ENCODE measurements at places on chromosomes 5 and 9. TPM values are rescaled to one million over a fixed set of nuclear protein-coding genes. Genes with fewer than 3 reads are reported as not detected.

GRCh38 chr5:134146651-134147518 is 29.9 kb downstream of the SKP1 start:
- H3K27ac ChIP-seq = peak overlapping the region; percentile 27
- peaks cover 27% of the 10 kb centered on the region for H3K4me1 ChIP-seq
- no peak for DNase-seq

GRCh38 chr9:93644397-93645088 is 68.2 kb downstream of the PHF2 start:
- no peak for DNase-seq
- H3K4me1 ChIP-seq = peaks cover 3% of the 10 kb centered on the region
- H3K4me3 ChIP-seq = no peak overlapping the region

- no peaks in the 10 kb centered on the region for H3K27me3 ChIP-seq
- no peak overlapping the region for H3K27ac ChIP-seq
- no peak for DNase-seq
- H3K4me3 ChIP-seq = no peak overlapping the region
- H3K36me3 ChIP-seq = no peaks in the 10 kb centered on the region
- H3K4me1 ChIP-seq = no peaks in the 10 kb centered on the region
Measured at GRCh38 chr5:90015584-90016018, 394.0 kb downstream of the CETN3 start.

The DMRT2 gene
- total RNA-seq = 8.0 TPM

DNA sequence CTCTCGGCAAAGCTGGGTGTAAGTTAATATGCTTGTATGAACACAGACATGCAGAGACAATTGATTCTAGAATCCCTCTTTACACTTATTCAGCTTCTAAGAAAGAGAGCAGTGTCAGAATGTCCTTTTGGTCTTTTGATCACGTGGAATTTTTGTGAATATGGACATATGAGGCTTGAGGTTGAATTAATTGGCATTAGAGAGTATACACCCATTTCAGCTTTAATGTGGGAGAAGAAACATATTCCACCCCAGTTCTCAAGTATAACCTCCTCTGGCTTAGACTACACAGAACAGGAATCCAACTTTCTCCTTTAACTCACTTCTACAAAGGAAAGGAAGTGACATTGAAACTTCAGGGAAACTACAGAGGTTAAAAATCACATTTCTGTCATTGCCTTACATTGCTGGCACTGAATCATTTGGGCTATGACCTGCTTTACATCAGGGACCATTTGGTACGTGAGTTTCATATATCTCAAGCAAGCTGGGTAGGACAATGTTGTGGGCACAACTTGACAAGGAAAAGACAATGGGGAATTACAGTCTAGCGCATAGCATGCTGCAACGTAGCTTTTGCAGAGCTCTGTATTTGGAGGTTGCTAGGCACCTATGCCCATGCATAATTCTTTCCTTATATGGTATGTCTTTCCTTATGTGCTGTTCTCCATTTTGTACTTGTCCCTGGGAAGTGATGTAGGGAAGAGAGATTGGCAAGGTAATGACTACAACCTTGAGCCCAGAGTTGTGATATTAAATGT is 19.5 kb downstream of the DAB2 start:
- no peaks in the 10 kb centered on the region for H3K27me3 ChIP-seq
- H3K36me3 ChIP-seq = no peaks in the 10 kb centered on the region
- H3K4me1 ChIP-seq = peaks cover 14% of the 10 kb centered on the region
- H3K4me3 ChIP-seq = no peak overlapping the region

The FOXD4L4 gene
- 0.16 TPM for total RNA-seq

The LCN10 gene
- total RNA-seq = 1.7 TPM

DNA sequence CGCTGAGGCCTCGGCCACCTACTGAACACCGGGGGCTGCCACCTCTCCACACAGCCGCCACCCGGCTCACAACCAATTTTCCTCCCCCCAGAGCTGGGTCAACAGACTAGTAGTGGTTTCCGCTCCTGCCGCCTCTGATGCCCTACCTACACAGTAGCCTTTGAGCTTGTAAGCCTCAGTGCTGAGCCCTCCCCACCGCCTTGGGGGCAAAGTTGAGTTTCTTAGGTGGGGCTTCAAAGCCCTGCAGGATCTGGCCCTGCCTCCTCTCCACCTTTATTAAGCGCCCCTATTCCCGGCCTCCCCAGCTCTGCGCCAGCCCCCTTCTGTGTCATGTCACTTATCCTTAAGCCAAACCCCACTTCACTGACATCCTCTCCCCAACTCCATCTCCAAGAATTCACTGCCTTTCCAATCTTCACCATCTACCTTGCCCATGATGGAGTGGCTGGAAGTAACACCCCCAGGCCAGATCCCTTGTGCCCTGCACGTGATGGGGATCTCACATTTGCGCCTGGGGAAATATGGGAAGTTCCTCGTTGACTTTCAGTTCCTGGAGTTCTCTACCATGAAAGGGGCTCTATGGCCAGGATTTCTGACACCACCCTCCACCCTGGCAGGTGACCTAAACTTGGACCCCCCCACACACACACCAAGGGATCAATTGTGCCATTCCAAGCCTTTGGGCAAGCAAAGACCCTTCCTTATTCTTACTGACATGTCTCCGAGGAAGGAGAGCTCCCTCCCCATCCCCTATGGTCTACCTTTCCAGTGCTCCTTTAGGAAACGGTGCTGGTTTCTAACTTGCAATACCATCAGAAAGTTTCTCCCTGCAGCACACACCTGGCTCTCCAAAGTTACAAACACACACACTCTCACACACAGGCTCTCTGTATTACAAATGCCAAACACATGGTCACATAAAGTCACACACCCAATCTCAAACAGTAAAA is 2.7 kb upstream of the CNTFR start:
- no peaks in the 10 kb centered on the region for H3K36me3 ChIP-seq
- no peak for DNase-seq
- no peaks in the 10 kb centered on the region for H3K27me3 ChIP-seq
- no peak overlapping the region for H3K4me3 ChIP-seq

DNA sequence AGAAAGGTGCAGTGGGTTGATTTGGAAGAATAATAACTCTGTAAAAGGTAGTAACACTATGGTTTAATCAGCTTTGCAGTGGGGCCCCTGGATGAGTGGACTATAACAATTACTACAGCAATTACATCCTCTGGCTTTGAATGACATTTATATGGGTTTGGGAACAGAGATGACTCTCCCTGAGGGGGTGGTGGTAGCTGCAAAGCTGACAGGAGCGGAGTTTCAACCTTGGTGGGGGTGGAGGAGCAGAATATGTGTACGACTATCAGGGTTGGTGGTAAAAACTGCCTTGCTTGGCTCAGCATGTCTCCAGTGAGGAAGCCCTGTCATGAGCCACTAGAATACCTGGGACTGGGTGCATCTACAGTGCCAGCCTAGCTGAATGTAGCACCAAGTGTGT is 28.3 kb upstream of the NR3C1 start:
- no peak overlapping the region for H3K27ac ChIP-seq
- H3K4me3 ChIP-seq = no peak overlapping the region
- H3K27me3 ChIP-seq = no peaks in the 10 kb centered on the region
- H3K4me1 ChIP-seq = no peaks in the 10 kb centered on the region

The GPX8 gene
- total RNA-seq = 4.0 TPM

DNA sequence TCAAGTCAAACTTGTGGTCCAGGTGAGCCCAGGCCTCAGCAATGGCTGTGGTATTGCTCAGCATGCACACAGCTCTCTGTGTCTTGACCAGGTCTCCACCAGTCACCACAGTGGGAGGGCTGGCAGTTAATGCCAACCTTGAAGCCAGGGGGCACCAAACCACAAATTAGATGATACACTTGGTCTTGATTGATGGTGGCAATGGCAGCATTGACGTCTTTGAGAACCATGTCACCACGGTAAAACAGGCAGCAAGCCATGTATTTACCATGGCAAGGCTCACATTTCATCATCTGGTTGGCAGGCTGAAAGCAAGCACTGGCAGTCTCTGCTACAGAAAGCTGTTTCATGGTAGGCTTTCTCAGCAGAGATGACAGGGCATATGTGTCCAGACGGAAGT is 40.0 kb downstream of the NIM1K start:
- H3K27ac ChIP-seq = no peak overlapping the region
- no peaks in the 10 kb centered on the region for H3K4me1 ChIP-seq
- no peak overlapping the region for H3K4me3 ChIP-seq
- no peak for DNase-seq

DNA sequence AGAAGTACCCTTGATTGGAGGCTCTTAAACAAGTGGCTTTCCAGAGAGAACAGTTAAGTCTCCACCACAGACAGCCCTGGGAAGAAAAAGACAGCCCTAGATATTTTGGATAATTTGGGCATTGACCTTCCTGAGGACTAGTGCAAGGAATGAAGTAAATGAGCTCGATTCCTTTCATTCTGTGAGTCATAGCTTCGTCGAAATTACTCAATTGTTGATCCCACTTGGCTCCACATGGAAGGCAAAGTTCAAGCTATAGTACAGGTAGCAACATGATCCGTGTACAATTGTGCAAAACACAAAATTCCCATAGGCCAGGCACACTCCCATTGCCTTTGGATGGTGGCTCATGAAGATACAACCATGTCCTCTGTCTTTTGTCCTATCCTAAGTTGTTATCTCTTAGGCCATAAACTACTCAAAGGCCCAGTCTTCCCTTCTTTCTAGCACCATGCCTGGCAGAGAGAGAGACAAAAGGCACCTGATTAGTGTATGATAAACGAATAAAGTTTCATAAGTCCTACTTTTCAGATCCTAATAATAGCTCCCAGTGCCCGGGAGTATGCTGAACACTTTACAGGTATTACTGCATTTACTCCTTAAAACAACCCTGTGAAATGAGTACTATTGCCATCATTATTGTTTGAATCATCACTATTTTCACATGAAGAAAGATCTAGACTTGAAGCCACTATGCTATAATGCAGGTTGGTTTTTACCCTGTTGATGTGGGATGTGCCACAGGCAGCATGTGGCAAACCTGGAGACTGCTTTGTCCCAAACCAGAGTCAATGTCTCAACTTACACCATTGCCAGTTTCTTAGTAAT is 116.7 kb upstream of the RANBP3L start:
- no peak overlapping the region for H3K4me3 ChIP-seq
- H3K27me3 ChIP-seq = no peaks in the 10 kb centered on the region
- H3K36me3 ChIP-seq = no peaks in the 10 kb centered on the region

DNA sequence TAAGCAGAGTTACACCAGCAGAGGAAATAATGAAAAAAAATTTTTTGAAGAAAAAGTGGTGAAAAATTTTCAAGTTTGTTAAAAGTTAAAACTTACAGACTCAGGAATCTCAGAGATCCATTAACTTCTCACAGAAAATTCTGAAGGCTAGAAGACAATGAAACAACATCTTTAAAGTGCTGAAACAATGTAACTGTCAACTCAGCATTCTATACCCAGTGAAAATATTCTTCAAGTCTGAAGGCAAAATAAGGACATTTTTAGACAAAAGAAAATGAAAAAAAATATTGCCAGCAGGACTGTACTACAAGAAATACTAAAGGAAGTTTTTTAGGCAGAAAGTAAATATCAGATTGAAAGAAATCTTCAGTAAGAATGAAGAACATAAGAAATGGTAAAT is 36.7 kb upstream of the RGMB start:
- no peak overlapping the region for H3K4me3 ChIP-seq
- no peak for DNase-seq
- no peak overlapping the region for H3K27ac ChIP-seq
- H3K36me3 ChIP-seq = no peaks in the 10 kb centered on the region
- no peaks in the 10 kb centered on the region for H3K27me3 ChIP-seq

DNA sequence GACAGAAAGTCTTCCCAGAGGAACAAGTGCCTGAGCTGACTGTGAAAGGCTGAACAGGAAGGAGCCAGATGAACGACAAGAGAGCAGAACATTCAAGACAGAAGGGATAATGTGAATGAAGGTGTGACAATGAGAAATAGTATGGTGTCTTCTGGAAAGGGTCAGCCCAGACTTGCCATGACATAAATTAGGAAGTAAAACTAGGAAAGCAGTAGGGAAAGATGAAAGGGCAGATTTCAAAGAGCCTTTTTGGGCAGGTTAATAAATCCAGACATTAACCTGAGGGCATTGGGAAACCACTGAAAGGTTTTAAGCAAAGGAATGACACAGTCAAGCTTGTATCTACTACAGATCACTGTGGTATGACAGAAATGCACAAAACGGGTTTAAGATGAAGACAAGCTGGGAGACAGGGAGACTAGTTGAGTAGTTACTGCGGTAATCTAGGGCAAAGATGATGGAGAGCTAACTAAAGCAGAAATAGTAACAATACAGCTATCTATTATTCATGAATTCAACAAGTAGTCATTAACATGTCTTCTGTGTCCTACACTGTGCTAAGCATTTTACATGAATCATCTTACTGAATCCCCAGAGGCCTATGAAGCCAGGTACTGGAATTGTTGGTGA is 580.9 kb upstream of the WWC1 start:
- no peak overlapping the region for H3K27ac ChIP-seq
- no peaks in the 10 kb centered on the region for H3K36me3 ChIP-seq
- H3K4me1 ChIP-seq = no peaks in the 10 kb centered on the region

The SPINK5 gene
- 0.09 TPM for total RNA-seq

The TNFSF8 gene
- 0.29 TPM for total RNA-seq

GRCh38 chr5:95667061-95667618 is 15.7 kb downstream of the SPATA9 start:
- H3K4me3 ChIP-seq = no peak overlapping the region
- no peak overlapping the region for H3K27ac ChIP-seq
- DNase-seq = no peak
- H3K4me1 ChIP-seq = peaks cover 20% of the 10 kb centered on the region

DNA sequence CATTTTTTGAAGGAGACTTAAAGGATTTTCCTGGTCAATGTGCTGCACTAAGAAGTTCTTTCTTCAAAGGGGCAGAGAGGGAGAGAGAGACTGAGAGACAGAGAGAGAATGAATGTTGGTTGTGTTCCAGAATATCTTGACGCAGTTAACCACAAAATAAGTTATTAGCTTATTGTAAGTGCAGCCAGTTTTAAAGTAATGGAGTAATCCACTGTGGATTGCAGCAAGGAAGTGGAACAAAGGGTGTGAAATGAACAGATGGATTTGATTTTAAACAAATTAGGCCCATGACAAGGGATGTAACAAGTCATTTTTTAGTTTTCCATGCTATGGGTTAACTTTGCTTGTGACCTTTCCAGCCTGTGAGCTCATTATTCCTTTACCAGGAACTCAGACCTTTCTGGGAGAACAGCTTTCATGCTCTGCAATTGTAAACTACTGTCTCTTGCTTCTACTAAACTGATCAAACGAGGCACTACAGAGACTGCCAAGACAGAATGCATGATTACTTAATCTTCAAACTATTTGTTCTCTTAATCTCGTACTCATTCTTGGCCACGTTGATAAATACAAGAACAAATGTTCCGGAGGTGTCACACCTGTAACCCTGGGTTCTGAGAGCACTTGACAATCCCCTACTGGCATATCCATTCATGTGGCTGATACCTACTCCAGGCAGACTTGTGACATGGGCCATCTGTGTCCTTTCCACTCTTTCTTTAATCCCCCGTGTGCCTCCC is 131.1 kb downstream of the TLE1 start:
- no peaks in the 10 kb centered on the region for H3K36me3 ChIP-seq
- H3K4me1 ChIP-seq = peaks cover 27% of the 10 kb centered on the region
- H3K27me3 ChIP-seq = no peaks in the 10 kb centered on the region
- peak overlapping the region; percentile 47 for H3K27ac ChIP-seq
- DNase-seq = no peak

The MORN5 gene
- total RNA-seq = not detected

All from gastrocnemius medialis (tissue), 4 donors.